ENCODE measurements at places on chromosomes 1 and 21.

DNA sequence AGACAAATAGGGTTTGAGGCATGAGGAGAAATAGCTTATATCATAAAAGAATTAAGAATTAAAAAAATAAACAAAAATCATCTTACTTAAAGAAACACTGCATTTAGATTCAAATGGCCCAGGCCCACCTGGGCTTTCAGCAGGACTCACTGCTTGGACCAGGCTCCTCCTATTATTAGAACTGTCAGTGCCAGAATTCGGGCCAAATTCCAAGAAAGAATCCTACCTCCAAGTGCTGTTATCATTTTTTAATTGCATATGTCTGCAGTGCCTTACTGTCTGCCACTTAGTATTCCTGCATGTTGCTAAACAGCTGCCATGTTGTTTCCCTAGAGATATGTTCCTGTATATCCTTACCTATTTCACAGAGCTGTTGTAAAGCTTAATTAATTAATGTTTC, 112.0 kb downstream of the BARHL2 start:
- no peak for DNase-seq

DNA sequence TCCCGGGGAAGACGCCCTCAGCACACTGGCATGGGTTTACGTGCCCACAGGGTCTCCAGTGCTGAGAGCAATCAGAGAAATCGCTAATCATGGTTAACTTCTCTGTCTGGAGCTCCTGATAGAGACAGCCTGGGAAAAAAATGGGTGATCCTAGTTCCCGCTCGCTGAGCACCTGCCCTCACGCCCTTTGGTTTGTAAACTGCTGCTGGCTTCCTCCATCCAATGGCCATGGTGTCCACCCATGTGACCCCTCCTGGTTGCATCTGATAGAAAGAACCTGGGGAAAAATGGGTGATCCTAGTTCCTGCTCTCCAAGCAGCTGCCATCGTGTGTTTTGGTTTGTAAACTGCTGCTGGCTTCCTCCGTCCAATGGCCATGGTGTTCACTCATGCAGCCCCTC, 402.2 kb downstream of the PRDM2 start:
- DNase-seq, result no peak

GRCh38 chr1:53334781-53335180, 6.9 kb upstream of the LRP8 start:
- DNase-seq, result no peak

- no peak for DNase-seq
Observed at GRCh38 chr21:25555492-25555891, 51.8 kb downstream of the MRPL39 start.

DNA sequence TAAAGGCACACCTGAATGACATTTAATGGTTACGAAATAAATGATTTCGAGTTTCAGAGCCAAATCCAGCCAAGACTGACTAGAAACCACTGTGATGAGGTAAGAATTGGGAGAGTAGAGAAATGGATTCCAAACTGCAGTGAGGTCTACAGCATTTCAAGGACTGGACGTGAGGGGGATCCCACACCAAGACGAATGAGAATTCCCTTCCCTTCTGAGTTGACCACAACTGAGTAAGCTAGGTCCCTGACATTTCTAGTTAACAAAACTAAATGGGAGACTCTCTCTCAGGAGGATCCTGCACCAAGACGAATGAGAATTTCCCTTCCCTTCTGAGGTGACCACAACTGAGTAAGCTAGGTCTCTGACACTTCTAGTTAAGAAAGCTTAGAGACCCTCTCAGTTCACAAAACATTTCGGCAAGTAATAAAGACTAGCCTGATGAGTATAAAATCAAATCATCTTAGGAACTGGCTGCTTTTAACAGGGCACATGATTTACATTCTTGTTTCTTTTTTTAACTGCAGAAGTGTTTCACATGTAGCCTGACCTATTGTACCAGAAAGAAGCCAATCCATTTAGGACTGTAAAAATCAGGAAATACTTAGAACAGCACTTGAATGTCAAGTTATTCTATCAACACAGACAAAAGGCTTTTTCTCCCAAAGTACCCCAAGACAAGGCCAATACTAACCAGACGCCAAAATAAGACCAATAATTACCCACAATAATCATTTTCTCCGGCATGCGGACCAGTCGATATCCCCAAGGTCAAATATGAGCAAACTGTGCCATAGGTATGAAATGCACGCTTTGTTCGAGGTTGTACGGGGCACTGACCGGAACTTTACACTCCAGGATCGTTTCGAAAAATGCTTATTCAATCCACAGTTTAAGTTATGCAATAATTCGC, 1.4 kb upstream of the SPATA1 start:
- no peak for DNase-seq

DNA sequence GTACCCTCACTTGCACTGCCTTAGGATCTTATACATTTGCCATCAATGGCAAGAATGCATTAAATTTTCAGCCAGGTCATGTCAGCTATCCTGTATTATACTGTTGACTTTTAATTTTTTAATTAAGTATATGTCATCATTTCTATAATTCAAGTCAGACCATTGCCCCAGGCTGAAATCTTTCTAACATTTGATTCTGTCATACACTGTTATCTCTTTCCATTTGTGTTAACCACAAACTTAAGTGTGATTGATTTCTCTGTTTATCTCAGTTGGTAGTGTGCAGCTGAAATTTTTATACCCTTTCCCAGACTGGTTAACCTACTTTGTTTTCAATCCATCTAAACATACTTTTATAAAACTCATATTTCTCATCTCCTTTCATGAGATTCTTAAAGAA, 153.3 kb downstream of the ZP4 start:
- DNase-seq, result no peak

- no peak for DNase-seq
Observed at GRCh38 chr21:38957575-38958322, 152.0 kb downstream of the ETS2 start.

GRCh38 chr1:94887106-94887505, 39.8 kb downstream of the CNN3 start:
- DNase-seq, result no peak

- no peak for DNase-seq
Observed at GRCh38 chr1:235190431-235190830, 29.4 kb upstream of the RBM34 start.

GRCh38 chr1:59233444-59233843, 63.5 kb upstream of the FGGY start:
- DNase-seq, result no peak

DNA sequence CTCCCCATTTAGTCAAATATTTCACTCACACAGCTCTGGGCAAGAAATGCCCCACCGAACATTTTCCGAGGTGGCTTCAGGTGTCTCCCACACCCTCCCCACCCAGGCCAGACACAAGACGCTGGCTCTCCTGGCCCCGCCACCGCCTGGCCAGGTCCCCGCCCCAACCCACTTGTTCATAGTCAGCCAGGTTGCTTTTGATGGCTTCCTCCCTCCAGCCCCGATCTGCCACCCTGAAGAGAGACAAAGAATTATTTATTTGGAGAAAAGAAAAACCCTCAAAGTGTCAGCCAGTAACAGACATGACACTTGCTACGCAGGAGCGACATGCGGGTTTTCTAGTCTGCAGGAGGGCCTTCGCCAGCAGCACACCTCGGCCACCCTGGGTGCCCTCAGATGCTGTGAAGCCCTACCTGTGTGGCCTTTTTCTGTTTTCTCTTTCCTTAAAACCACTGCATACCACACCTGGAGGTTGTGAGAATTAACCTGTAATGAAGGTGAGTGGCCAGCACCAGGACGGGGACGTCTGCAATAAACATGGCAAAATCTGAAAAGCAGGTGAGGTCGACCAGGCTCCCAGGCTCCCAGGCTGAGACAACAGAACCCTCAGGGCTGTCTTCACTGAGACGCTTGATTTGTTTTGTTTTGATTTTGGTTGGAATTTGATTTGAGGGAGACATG, 27.2 kb downstream of the SSBP3 start:
- DNase-seq, result no peak

GRCh38 chr1:9164532-9164900, 35.6 kb upstream of the GPR157 start:
- DNase-seq, result no peak
